ENCODE measurements at places on chromosomes 11 and 22.

DNA sequence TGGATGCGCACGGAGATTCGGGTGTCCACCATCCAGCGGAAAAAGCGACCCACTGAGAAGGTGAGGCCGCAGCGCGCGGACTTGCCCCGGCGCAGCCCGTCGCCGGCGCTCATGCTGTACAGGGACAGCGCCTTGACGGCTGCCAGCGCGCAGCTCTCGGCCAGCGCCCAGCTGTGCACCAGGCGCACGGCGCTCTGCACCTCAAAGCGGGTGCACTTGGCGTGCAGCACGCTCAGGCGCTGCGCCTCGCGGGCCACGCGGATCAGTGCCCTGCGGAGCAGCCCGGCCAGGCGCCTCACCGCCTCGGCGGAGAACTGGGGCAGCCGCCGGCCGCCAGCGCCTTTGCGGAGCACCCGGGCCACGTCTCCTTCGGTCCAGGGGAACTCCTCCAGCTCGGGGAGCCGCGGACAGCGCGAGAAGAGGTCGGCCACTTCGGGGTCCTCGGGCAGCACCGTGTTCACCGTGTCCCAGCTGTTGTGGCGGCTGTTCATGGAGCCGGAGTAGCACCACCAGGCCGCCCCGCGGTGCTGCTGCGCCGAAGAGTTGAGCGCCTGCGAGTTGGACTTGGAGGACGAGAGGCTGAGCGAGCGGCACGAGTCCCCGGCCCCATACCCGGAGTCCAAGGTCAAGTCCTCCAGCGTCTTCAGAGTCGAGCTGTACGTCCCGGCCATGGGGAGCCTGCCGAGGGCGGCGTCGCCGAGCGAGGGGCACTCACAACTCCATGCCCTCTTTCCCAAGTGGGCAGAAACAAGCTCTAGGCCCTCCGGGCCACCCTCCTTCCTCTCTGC lies 703 bp downstream of the ABTB2 start:
- no peak for DNase-seq

DNA sequence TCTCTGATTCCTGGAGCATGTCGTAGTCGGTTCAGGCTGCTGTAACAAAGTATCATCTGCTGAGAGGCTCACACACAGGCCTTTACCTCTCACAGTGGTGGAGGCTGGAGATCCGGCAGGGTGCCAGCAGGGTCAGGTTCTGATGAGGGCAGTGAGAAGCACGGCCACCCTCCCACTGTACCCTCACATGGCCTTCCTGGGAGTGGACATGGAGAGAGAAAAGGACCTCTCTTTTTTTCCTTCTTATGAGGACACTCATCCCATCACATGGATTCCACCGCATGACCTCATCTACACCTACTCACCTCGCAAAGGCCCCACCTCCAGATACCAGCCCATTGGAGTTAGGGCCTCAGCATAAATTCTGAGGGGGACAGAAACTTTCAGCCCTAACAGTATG lies 99.5 kb downstream of the BCR start:
- no peak for DNase-seq

GRCh38 chr22:21760640-21761039 lies 25.0 kb upstream of the YPEL1 start:
- DNase-seq, result no peak

GRCh38 chr22:37101311-37102066 lies 8.0 kb downstream of the TMPRSS6 start:
- DNase-seq, result no peak

- DNase-seq, result no peak
These were observed 35.1 kb upstream of the SUSD2 start for GRCh38 chr22:24146194-24146616.

GRCh38 chr22:30606455-30607299 lies at the start of gene TCN2:
Gene TCN2, plus strand, starts transcription at chr22:30607174. Its CDS starts 158 bp downstream, at chr22:30607332.
- no peak for DNase-seq

GRCh38 chr22:31950226-31950625 lies 5.9 kb downstream of the YWHAH start:
- no peak for DNase-seq

DNA sequence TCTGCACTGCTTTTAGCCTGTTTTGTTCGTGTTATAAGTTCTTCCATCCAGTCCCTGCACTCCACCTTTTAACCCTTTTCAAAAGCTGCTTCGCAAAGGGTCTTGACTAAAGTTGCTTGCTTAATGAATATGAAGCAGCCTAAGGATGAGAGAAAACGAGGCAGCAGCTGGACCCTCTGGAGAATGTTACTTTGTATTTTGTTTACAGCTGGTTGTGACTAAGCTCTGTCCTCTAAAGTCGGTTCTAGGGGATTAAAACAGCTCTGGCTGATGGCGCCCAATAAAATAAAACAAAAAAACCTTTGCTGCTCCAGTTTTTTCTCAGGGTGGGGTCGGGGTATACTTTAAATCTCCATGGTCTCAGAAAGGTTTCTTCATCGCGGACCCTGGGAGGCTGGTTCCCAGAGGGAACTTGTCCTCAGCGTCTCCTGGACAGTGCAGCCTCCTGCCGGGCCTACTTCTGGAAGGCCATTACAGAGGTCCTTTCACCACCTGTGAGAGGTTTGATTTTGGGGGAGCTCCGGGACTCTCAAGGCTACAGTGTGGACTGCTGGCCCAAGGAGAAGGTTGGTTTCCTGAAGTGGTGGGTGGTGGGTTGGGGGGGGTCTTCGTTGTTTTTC lies 836 bp upstream of the RBM4 start:
- DNase-seq, result no peak

All from NCI-H1417 treated with DMSO at 0.1 percent for 48 hours (cell line).